ENCODE measurements at places on chromosomes 4 and X. TPM values are rescaled to one million over a fixed set of nuclear protein-coding genes. Genes with fewer than 3 reads are reported as not detected.

Gene BEND2
- not detected for total RNA-seq

Gene MAGEA8
- total RNA-seq: not detected

Gene EDNRA
- not detected for total RNA-seq

Gene SLC9B1
- total RNA-seq: 3.9 TPM

Gene MAGEA2
- total RNA-seq: not detected

Gene SMIM10
- not detected for total RNA-seq

Gene LRIT3
- 0.41 TPM for total RNA-seq

Gene YY2
- 0.66 TPM for total RNA-seq

Gene RNF150
- not detected for total RNA-seq

Gene ERVMER34-1
- total RNA-seq: not detected

Gene GRXCR1
- total RNA-seq: not detected

Gene LRCH2
- not detected for total RNA-seq

Gene TSPAN7
- total RNA-seq: 0.41 TPM

Gene ASB9
- not detected for total RNA-seq

Gene SLC39A8
- 17.8 TPM for total RNA-seq

Gene TEX28
- not detected for total RNA-seq

Gene RHOXF2
- 0.22 TPM for total RNA-seq

Gene CXCL5
- not detected for total RNA-seq

Gene NUP62CL
- 0.92 TPM for total RNA-seq

Gene IL2
- not detected for total RNA-seq

Gene LUZP4
- not detected for total RNA-seq

Gene STPG2
- total RNA-seq: 0.30 TPM

Gene ERAS
- not detected for total RNA-seq

Gene PASD1
- total RNA-seq: not detected

Gene PAGE5
- not detected for total RNA-seq

Gene H2BW2
- total RNA-seq: not detected

Gene ZNF157
- total RNA-seq: 1.6 TPM

Gene CCDC110
- total RNA-seq: 1.8 TPM

Gene ENPP6
- not detected for total RNA-seq

Gene TMPRSS11D
- total RNA-seq: not detected

Gene PTCHD1
- total RNA-seq: not detected

Gene IQCM
- not detected for total RNA-seq

Gene SMIM43
- not detected for total RNA-seq

Gene WDR44
- total RNA-seq: 12.0 TPM

Gene PDCL2
- not detected for total RNA-seq

Gene FAM156A
- 27.2 TPM for total RNA-seq

Gene FAM184B
- total RNA-seq: not detected

Gene PABPC5
- not detected for total RNA-seq

Gene GPC3
- 0.42 TPM for total RNA-seq

Gene CTAG1B
- total RNA-seq: not detected

Gene S100P
- total RNA-seq: 11.0 TPM

Gene ATP5ME
- total RNA-seq: 183 TPM

Gene PDHA2
- not detected for total RNA-seq

Gene SULT1E1
- not detected for total RNA-seq

Gene COX7B
- total RNA-seq: 271 TPM

Gene TRPC5OS
- total RNA-seq: not detected

Gene CITED1
- not detected for total RNA-seq

Gene UCP1
- total RNA-seq: not detected

Gene EDA
- total RNA-seq: 2.4 TPM

Gene CLDN24
- not detected for total RNA-seq

Gene ADGRA3
- 4.1 TPM for total RNA-seq

Gene QRFPR
- not detected for total RNA-seq

Gene ZXDB
- 21.9 TPM for total RNA-seq

Gene PITX2
- total RNA-seq: not detected

Gene LPAR4
- not detected for total RNA-seq
